Left ventricle myocardium superior (tissue), 1 donor: ENCODE measurements at places on chromosomes 5 and 9. TPM values are rescaled to one million over a fixed set of nuclear protein-coding genes. Genes with fewer than 3 reads are reported as not detected.

TICAM2 gene
- 3.0 TPM for total RNA-seq

XRCC4 gene
- 5.7 TPM for total RNA-seq

PLAC8L1 gene
- 0.45 TPM for total RNA-seq

SPINK6 gene
- not detected for total RNA-seq

IL5 gene
- total RNA-seq = not detected

BRD9 gene
- 26.1 TPM for total RNA-seq

OTULINL gene
- 3.1 TPM for total RNA-seq

SLC25A2 gene
- not detected for total RNA-seq

ROR2 gene
- total RNA-seq = 0.87 TPM

CRAT gene
- total RNA-seq = 94.6 TPM

SPARC gene
- 439 TPM for total RNA-seq

SLC46A2 gene
- not detected for total RNA-seq

HSD17B4 gene
- 290 TPM for total RNA-seq

RHOBTB3 gene
- total RNA-seq = 90.0 TPM

DMRTA1 gene
- total RNA-seq = 0.77 TPM

CBY3 gene
- total RNA-seq = not detected

HTR1A gene
- total RNA-seq = not detected

CDH6 gene
- 2.6 TPM for total RNA-seq

TXN gene
- 66.0 TPM for total RNA-seq

PCDHAC2 gene
- total RNA-seq = 0.10 TPM

PCDHB3 gene
- total RNA-seq = 0.99 TPM
